ENCODE measurements at places on chromosomes 5 and 9.

- no peak for DNase-seq
Measured at GRCh38 chr5:91487420-91487819, 104.3 kb upstream of the ARRDC3 start.

DNA sequence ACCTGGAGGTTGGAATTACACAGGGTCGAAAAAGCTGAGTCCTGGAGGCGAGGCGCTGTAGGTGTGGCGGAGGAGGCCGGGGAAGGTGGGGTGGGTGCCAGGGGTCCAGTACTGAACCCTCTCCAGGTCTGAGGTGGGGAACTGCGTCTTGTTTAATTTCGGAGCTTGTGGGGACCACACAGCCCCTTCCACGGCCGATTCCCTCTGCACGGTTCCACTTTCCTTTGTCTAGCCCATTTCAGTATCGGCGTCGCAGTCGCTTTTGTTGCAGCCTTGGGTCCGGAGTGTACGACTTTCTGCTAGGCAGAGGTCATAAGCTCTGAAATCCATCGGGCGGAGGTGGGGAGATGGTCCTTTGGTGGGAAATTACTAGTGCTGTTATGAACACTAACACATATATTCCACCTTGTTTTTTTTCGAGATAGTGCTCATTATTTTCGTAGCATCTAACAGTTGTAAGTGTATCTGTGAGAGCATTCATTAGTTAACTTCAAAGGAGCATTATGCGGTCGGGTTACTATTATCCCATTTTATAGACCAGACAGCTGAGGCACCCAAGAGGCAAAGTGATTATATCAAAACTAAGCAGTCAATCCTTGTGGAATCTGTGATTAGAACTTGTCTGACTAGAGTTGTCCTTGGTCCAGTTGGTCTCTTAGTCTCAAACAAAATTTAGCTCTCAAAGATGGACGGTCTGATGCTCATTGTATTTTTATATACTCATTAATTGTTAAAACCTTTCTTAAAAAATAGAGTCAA, 737 bp downstream of the RNF180 start:
- no peak for DNase-seq

DNA sequence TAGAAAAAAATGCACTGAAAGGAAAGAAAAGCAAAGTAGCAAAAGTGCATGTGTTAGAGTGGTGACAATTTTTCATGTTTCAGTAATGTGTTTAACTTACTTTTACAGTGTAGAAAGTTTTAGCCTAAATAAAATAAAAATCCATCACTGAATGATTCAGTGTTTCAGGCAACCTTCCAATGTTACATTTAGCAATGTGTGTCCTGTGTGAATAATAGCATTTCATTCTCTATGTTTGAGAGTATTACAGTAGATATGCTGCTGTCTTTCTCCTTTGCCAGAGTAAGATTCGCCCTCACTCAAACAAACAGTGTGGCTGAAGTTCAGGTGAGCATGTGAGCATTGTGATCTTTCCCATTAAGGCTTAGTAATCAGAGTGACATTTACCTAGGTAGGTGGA, 171.1 kb downstream of the TARS1 start:
- DNase-seq = no peak

GRCh38 chr5:138461343-138462125, 3.7 kb upstream of the EGR1 start:
- no peak for DNase-seq

GRCh38 chr9:92275541-92275940, 18.0 kb downstream of the IARS1 start:
- DNase-seq = no peak

DNA sequence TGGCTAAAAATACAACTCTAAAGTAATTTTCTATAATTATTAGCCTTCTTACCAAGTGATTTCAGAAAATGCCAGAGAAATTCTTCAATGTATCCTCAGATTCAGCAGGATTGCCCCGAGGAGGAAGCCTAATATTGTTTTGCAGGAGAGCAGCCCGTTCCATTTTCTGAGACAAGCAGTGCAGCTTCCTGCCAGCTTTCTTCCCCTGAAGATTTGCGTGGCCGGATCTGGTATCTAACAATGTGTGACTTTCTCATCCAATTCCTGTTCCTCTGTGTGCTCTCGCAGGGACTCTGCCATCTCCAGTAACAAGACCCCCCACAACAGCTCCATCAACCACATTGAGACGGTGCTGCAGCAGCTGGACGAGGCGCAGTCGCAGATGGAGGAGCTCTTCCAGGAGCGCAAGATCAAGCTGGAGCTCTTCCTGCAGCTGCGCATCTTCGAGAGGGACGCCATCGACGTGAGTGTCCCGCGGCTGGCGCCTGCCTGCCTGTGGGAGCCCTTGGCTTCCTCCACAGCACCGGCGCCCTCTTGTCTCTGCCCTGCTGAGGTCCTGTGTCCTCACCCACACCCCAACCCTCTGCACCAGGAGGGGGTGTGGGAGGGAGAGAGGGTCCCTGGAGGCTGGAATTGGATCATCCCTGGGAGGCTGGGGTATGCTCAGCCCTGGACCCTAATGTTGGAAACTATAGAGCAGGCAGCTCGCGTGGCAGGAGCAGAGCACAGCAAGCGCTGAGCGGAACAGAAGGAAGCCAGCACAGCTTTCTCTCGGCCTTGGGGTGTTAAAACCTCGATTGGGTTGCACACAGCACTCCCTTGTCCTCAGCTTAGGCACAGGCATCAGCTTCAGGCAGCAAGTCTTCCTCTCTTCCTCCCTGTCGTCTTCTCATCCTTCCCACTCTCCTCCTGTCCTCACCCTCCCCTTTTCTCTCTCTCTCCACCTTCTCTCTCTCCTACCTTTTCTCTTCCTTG, 216.2 kb downstream of the TRIO start:
- no peak for DNase-seq

- no peak for DNase-seq
Measured at GRCh38 chr5:77973253-77973609, 197.1 kb upstream of the TBCA start.

DNA sequence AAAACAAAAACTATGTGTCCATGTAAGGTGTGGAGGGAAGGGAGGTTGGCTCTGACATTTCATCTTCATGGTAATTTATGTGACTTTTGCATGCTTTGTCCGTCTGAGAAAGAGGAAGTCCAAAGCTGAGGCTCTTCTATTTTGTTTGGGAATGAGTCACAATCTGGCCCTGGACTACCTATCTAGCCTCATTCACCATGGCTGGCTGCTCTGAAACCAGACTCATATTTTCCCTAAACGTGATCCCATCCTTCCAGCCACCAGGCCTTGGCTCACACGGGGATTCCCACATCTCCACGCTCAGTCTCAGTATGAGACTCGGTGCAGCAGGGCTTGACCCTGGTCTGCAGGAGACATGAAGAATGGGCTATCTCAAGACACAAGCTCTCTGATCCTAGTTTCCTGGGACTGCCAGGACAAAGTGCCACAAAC, 672.8 kb downstream of the ACTL7B start:
- no peak for DNase-seq
